ENCODE measurements at places on chromosomes 2 and 18.

- no peak for DNase-seq
Measured at GRCh38 chr2:44655401-44655864, 286.1 kb upstream of the SIX3 start.

DNA sequence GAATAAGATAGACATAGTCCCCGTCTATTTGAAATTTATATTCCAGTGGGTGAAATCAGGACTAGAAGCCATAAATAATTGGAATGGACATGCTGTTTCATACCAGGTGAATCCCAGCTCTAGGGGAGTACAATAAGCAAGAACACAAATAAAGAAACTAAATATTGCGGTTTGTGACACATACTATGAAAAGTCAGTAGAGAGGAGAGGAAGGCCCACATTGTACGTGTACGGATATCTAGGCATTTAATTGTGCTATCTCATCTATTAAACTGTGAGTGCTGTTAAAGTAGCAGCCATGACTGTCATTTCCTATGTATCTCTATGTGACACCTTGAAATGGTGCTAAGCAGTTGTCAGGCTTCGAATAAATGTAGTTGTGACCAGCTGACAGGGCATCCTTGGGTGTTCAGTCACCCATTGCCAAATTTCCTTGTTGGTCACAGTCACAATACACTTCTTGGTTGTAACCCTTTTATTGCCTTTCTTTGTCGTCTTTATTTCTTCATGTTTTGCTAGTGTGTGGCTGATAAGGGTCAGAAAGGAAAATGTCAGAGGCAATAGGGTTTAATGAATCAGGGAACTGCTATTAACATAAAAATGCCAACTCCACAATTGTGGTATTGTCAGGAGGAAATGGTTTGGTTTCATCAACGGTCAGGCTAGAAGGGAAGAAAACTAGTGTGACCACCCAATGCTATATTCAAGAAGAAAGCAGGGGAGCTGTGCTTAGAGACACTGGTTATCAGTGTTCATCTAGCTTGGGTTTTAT lies 31.5 kb downstream of the CPO start:
- DNase-seq: no peak

GRCh38 chr18:5410582-5410981 lies 115.1 kb upstream of the ZBTB14 start:
- DNase-seq: no peak

DNA sequence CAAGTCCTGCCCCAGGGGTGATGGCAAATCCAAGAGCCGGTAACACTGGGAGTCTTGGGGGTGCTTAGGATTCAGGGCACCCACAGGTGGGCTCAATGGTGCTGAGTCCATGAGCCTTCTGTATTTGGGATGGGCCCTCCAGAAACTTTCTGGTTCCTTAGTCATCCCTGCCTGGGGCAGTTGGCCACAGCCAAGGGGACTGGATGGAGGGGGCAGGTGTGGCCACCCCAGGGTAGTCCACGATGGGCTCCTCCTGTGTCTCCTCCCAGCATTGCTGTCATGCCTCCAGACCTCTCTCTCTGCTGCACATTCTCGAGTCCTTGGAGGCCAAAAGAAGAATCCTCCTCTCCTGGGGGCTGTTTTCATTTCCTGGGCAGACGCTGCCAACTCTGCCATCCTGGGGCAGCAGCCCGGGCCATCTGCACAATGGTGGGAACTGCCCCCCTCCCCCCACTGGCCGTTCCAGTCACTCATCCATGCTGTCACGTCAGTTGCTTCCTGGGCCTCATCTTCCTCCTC lies 158.0 kb upstream of the TWIST2 start:
- no peak for DNase-seq

GRCh38 chr2:154490530-154490929 lies 208.0 kb upstream of the KCNJ3 start:
- no peak for DNase-seq

- no peak for DNase-seq
Measured at GRCh38 chr2:80499095-80499494, 194.5 kb upstream of the LRRTM1 start.

DNA sequence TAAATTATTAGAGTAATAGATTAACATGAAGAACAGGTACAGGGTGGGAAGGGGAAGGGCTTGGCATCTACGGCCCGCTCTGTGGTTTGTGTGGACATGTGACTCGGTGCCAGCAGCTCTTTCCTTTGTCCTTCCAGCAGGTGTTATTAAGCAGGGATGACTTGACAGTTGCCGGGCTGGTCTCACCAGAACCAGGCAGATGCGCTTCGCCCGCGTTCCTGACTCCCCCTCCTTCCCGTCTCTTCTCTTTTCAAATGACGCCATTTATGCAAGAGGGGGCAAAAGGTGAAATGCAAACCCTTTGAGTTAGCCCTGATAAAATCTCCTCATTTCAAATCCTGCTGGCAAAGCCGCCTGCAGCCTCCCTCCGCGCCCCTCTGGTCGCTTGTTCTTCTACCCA lies 38.9 kb upstream of the MGAT4A start:
- DNase-seq: peak; percentile 74

- DNase-seq: no peak
Measured at GRCh38 chr2:234730066-234730640, 221.7 kb upstream of the SH3BP4 start.

GRCh38 chr2:145546091-145546490 lies 1026.2 kb upstream of the ZEB2 start:
- DNase-seq: no peak

GRCh38 chr2:218075975-218076811 lies 7.1 kb downstream of the RUFY4 start:
- no peak for DNase-seq

DNA sequence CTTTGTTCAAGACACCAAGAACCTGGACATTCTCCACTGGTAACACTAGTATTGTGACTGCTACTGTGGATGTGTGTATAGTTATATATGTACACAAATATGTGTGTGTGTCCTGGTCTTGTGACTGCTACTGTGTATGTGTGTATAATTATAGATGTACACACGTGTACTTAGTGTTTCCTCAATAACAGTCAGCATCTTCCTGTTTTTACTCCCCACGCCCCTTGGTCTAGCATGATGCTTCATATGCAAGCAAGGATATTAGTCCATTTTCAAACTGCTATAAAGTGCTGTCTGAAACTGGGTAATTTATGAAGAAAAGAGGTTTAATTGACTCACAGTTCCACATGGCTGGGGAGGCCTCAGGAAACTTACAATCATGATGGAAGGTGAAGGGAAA lies 802.7 kb downstream of the RNF144A start:
- DNase-seq: no peak

GRCh38 chr18:58934356-58934755 lies 69.7 kb downstream of the ZNF532 start:
- no peak for DNase-seq

- DNase-seq: no peak
Measured at GRCh38 chr2:181440344-181440743, 16.8 kb upstream of the ITGA4 start.

DNA sequence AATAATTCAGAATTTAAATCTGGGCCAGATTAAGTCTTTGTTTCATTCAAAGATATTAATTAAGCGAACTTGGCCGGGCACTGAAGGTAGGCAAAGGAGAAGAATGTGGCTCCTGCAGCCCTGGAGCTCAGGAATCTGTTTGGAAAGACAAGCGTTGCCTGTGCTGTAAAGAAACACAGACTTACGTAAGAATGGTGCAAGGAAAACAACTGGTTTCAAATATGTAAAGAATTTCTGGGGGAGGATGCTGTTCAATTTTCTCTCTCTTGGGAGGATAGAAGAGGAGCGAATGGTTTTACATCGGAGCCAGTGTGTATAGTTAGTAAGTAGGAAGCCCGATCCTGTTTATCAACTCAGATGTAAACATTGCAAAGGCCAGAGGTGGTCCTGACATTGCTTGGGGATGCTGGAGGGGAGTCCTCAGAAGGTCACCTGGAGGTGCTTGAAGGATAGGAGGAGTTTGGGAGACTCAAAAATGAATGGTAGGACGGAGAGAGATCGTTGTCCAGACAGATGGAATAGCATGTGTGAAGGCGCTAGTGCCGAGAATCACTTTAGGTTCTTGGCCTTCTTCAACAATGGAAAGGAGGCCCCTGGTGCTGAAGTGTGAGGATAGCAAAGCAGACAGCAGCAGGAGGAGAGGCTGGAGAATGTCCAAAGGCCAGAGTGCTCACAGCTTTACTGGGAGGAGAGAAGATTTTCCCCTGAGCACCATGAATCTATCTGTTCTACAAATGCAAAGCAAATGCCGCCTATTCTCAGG lies 456.1 kb downstream of the LPIN1 start:
- no peak for DNase-seq

DNA sequence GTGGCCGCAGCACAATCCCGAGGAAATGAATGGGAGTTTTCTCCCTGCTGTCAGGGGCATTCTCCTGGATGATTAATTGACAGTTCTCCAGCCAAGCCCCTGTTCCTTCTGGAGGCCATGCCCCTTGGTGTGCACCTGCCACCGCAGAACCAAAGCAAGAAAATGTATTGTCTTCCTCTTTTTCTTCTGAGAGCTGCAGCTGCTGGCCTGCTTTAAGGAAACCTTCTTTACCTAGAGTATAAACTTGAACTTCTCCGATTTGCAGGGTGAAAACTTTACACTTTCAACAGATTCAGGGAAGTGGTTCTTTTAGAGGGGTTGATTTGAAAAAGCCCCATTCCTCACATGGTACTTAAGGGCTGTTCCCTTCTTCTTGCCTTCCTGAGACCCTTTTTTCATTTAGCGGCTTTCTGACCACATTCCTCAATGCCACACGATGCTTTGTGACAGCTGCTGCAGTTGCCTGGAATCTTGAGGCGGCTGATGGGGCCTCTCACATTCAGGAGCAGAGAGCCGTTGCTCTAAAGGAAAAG lies 402.8 kb downstream of the TXNL1 start:
- no peak for DNase-seq

GRCh38 chr2:82853299-82853698 lies 1605.8 kb downstream of the SUCLG1 start:
- DNase-seq: no peak

GRCh38 chr2:222977121-222977520 lies 74.9 kb upstream of the KCNE4 start:
- DNase-seq: no peak

GRCh38 chr2:164839914-164840457 lies 1.6 kb downstream of the COBLL1 start:
- no peak for DNase-seq

- DNase-seq: no peak
Measured at GRCh38 chr2:122028371-122029100, 273.1 kb downstream of the TSN start.

- no peak for DNase-seq
Measured at GRCh38 chr2:144686518-144687215, 166.7 kb upstream of the ZEB2 start.

- no peak for DNase-seq
Measured at GRCh38 chr2:144132357-144132756, 387.6 kb downstream of the ZEB2 start.

DNA sequence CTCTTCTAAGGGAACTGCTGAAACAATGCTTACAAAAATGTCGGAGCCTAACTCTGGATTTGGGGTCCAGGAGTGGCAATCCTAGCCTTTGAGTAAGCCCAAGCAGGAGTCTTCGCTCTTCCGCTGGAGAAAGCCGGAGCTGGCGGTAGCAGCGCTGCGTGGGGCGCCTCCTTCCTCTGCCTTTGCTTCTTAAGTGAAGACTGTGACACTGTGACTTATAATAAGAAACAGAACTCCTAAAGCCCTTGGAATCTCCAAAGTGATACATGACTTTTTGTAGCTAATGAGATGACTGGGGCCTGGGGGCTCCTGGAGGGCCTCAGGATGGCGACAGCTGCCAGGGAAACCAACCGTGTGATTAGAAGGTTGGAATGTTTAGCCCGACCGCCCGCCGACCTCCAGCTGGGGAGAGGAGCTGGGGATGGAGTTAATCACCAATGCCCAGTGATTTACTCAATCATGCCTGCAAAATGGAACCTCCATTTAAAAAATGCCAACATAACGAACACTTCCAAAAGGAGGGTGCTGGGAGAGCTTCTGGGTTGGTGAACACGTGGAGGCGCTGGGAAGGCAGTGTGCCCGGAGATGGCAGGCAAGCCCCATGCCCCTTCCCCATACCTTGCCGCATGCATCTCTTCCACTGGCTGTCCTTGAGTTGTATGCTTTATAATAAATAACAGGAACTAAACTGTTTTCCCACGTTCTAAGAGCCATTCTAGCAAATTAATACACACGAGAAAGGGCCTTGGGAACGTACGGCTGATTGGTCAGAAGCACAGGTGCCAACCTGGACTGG lies 29.0 kb upstream of the MAL start:
- DNase-seq: no peak

DNA sequence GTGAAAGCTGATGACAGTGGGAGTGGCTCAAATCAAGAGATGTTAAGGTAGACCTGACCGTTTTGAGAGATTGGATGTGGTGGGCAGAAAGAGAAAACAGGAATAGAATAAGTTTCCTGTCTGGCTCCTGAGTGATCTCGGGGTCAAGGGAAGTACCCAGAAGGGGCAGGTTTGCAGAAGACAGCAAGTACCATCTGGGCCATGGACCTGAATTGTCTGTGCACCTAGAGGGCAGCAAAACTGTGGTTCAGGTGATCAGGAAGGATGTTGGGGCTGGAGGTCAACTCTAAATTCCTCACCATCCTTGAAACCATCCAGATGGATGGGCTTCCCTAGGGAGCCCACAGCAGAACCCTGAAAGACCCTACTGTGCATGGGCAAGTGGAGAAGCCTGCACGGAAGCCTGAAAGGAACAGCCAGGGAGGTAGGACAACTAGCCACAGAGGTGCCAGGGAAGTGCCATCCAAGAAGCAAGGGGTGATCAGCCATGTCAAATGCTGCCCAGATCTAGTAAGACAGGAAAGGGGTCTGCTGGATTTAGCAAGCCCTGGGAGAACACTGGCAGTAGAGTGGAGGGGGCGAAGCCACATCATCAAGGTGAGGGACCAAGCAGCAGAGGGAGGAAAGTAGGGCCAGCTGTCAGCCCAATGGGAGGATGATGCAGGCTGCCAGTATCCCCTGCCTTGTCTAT lies 8.0 kb downstream of the TEX261 start:
- peak; percentile 7 for DNase-seq

GRCh38 chr2:238940806-238941205 lies 92.9 kb downstream of the TWIST2 start:
- DNase-seq: no peak

GRCh38 chr18:25921677-25922421 lies 168.6 kb downstream of the SS18 start:
- peak; percentile 62 for DNase-seq

DNA sequence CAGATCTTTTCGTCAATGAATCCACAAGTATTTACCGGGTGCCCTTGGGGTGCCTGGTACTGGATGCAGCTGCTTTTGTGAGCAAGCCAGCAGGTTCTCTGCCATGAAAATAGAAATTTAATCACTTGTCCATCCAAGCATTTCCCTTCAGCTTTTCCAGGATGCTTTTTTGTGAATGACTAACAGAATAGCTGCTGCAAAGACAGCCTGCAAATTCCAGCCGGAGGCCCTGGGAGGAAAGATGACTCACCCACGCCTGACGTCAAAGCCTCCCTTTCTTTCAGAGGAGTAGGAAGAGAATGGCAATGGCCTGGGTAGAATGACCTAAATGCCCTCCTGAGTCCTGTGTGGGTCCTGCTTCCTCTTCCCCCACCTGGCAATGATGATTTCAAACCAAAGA lies 111.9 kb downstream of the AP1S3 start:
- DNase-seq: no peak

GRCh38 chr2:209413311-209414014 lies 10.4 kb upstream of the MAP2 start:
- DNase-seq: no peak

All from natural killer cell (primary cell).